ENCODE measurements at places on chromosomes 7 and 10.
A peak's percentile ranks its signal among the peaks of the same experiment; 100 is the strongest.

DNA sequence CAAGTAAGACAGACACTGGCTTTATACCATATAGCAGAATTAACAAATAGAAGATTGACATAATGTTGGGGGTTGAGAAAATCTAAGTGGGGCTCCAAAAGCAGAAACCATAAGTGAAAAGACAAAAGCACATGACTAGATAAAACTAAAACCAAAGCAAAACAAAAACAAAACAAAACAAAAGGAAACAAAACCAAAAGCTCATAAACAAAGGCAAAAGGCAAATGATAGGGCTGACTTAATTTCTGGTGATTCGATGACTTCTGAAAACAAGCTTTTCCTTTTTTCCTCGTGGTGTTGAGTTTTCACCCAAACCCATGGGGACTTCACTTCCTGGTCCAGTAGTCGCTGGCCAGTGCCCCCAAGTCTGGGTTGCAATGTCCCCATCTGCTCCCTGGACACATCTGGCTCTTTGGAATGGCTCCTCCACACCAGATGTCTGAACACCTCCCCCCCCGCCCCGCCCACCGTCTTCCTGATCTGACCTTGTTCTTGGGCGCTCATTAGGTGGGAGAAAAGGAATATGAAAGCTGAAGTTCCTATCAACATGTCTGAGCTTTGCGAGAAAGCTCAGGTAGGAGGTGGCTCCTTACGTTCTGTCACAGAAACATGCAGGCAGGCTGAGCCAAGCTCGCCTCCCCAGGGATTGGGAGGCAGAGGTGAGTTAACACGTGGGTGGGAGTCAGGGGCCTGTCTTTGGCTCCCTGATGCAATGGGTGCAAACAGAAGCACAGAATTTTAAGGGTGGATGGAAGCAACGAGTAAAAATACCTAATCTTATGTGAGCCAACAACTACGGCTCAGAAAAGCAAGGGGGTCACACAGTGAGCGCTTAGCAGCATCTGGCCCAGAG, 121.0 kb downstream of the NEURL1 start:
- no peak for DNase-seq

GRCh38 chr7:121138262-121138933, 149.9 kb downstream of the CPED1 start:
- DNase-seq: peak; percentile 11

DNA sequence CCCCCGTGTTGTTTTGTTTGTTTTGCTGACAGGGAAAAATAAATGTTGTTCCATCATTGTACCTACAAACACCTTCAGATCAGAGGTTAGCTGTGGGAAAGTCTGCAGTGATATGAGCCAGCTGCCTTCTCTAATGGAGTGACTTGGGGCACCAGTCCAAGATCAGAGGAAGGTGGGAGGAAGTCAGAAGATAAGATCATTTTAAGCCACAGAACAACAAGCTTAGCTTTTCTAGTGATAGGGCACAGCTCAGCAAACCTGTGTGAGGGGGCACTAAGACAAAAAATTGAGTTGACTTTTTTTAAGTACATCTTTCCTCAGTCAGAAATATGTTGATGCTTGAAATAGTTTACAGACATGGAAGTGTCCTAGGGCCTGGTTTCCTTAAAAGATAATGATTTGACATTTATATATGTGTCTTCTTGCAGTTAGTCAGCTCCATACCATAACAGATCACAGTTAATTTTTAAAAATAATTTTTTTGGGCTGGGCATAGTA, 240.3 kb upstream of the KAT6B start:
- peak; percentile 18 for DNase-seq

DNA sequence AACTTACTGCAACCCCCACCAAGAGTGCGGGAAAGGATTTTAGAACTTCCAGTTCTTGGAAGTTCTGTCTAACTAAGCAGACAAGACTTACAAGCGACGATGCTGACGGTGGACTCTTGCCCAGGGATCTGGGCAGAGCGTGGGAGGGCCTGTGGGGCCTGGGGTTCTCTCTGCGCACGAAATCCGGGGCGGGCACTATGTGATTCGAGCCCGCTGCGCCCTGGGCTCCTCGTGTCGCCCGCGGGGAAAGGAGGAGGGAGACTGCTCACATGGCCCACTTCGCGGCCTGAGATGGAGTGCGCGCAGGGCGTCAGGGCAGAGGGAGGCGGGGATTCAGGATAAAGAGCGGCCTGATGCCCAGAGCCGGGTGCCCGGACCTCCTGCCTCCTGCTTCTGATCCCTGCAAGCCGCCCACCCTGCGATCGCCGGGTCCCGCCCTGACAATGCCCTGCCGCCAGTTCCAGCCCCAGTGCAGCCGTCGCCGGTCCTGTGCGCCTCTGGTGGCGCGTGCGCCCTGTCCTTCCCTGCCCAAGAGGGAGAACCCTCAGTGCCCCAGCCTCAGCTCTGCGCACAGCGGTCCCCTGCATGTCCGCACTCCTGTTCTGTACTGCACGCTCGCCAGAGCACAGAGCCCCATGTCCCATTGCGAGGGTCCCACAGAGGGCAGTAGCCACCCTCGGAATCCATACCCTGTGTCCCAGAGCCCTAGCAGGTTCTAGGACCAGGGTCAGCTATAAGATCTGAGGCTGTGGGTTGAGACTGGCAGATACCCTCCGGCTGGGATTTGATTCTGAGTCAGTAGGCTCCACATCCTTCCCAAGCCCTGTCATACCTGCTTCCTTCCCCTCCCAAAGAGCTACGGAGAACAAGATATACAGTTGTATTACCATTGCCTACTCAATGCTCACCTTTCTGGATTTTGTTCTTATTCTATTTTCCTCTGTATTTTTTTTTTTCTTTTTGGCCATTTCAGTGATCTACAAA, 99.4 kb upstream of the TMEM106B start:
- DNase-seq: no peak

DNA sequence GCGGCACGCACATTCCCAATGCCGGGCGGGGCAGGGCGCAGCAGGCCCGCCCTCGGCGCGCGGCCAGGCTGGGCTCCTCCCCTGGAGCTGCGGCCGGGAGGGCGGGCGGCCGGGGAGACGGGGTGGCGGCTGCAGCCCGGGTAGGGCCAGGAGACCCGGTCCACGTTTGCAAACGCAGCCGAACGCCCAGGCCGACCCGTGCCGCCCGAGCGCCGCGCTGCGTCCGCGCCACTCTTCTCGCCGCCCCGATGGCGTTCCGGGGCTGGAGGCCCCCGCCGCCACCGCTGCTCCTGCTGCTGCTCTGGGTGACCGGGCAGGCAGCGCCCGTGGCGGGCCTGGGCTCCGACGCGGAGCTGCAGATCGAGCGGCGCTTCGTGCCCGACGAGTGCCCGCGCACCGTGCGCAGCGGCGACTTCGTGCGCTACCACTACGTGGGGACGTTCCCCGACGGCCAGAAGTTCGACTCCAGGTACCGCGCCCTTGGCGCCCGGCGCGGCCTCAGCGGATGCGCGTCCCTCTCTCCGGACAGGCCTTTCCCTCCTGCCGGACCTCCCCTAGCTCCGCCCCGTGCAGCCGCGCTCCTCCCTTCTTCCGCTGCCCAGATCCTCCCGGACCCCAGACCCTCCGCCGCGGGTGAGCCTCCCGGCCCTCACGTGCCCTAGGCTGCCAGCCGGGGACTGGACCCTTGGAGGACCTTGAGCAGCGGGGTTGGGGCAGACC, at the start of gene FKBP9:
TSS of gene FKBP9 (plus strand) at position 115 of the 720 bp plus-strand sequence. CDS start at position 249, 134 bp downstream.
- DNase-seq: peak; percentile 81

GRCh38 chr10:17453373-17454091, 863 bp downstream of the ST8SIA6 start:
- DNase-seq: peak; percentile 24

- no peak for DNase-seq
These were observed 269.7 kb upstream of the TPK1 start for GRCh38 chr7:145105561-145105960.

DNA sequence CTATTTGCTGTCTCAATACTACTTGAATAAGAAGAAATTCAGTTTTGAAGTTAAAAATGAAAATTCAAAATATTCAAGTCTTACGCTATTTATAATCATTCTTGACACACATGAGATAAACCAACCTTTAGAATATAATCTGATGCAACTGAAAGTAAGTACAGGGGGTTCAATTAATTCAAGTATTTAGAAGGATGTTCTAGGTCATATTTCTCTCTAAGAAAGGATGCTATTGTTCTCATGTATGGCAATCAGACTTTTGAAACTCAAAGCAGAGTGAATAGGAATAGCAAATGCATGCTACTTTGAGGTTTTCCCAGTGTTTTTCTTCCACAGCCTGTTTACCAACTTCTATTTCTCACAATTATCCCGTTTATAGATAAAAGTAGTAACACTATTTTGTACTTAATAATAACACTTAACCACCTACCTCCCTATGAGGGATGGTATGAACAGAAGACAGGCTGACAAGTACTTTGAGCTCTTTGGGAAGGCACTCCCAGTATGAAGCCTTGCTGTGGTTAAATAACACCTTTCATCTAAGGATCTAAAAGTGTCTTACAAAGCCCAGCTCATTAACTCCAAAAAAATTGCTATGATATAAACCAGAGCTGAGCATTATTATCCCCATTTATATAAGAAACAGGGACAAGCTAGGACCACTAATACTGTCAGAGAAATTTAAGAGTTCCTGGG, 18.0 kb upstream of the SPOCK2 start:
- no peak for DNase-seq

DNA sequence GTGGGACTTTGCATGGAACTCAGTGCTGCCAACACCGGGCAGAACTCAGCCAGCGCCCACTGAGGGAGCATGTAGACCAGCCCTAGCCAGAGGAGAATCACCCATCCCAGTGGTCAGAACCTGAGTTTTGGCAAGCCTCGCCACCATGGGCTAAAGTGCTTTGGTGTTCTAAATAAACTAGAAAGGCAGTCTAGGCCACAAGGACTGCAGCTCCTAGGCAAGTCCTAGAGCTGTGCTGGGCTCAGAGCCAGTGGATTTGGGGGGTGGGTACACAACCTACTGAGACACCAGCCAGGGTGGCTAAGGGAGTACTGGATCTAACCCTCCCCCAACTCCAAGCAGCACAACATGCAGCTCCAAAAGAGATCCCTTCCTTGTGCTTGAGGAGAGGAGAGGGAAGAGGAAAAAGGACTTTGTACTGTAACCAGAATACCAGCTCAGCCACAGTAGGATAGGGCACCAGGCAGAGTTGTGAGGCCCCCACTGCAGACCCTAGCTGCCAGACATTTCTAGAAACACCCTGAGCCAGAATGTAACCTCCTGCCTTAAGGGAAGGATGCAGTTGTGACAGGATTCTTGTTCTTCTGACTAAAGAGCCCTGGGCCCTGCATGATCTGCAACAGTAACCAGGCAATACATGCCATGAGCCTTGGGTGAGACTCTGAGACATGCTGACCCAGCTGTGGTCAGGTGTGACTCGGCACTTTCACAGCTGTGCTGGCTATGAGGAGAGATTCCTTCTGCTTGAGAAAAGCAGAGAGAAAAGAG, 24.4 kb downstream of the GSDME start:
- DNase-seq: no peak

- DNase-seq: no peak
These were observed 53.9 kb upstream of the SFMBT2 start for GRCh38 chr10:7464691-7465090.
